ENCODE measurements at places on chromosomes 1 and 21. TPM values are rescaled to one million over a fixed set of nuclear protein-coding genes. Genes with fewer than 3 reads are reported as not detected.

AXDND1 gene
- total RNA-seq: 0.30 TPM

ETV3L gene
- total RNA-seq: not detected

BACH1 gene
- 72.8 TPM for total RNA-seq

BLACAT1 gene
- total RNA-seq: not detected

HSD11B1 gene
- 1.2 TPM for total RNA-seq

PROK1 gene
- not detected for total RNA-seq

IGSF8 gene
- 56.4 TPM for total RNA-seq

AMY1A gene
- not detected for total RNA-seq

SNX7 gene
- 49.6 TPM for total RNA-seq

CASZ1 gene
- total RNA-seq: under 0.01 TPM

HCN3 gene
- 1.2 TPM for total RNA-seq

TPRG1L gene
- 26.9 TPM for total RNA-seq

ABCG1 gene
- 0.60 TPM for total RNA-seq

LHX8 gene
- not detected for total RNA-seq

AGMAT gene
- 1.5 TPM for total RNA-seq

RXRG gene
- total RNA-seq: not detected

ASTN1 gene
- under 0.01 TPM for total RNA-seq

ITLN2 gene
- not detected for total RNA-seq

LYPLA2 gene
- 46.5 TPM for total RNA-seq

GJC2 gene
- total RNA-seq: 2.1 TPM

MSH4 gene
- 0.59 TPM for total RNA-seq

TNFRSF8 gene
- not detected for total RNA-seq

NBPF20 gene
- total RNA-seq: 9.5 TPM

KLHDC8A gene
- total RNA-seq: not detected

DNASE2B gene
- not detected for total RNA-seq

CCDC185 gene
- total RNA-seq: not detected

CCT3 gene
- total RNA-seq: 510 TPM

CAPN8 gene
- not detected for total RNA-seq

AMY2A gene
- not detected for total RNA-seq

NBPF10 gene
- total RNA-seq: 7.2 TPM

OR2M3 gene
- total RNA-seq: not detected

ERMAP gene
- total RNA-seq: 13.0 TPM

OR2AK2 gene
- total RNA-seq: not detected

CELA2A gene
- total RNA-seq: not detected

LIN28A gene
- not detected for total RNA-seq

RIMS3 gene
- 0.09 TPM for total RNA-seq
